PC-3 (cell line): ENCODE measurements at places on chromosomes 4 and X. TPM values are rescaled to one million over a fixed set of nuclear protein-coding genes. Genes with fewer than 3 reads are reported as not detected.

GRCh38 chrX:28901637-28902036 is 314.4 kb downstream of the IL1RAPL1 start:
- peak; percentile 50 for DNase-seq

ODAPH gene
- not detected in 2 replicates for total RNA-seq

DNA sequence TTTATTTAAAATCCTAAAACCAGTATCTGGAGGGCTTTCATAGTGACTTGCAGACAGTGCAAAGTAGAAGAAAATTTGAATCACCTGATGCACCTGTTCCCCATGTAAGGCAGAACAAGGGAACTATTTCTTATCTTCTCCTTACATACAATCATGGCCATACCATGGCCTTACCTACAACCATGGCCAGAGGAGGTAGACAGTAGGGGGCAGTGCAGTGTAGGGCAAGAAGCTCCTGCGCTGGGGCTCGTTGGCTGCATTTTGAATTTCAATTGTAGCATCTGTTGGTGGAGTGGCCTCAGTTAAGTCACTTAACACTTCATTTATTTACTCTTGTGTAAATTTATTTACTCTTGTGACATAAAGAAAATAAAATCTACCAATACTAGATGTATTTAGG is 33.0 kb downstream of the GALNTL6 start:
- DNase-seq = peak; percentile 43

DNA sequence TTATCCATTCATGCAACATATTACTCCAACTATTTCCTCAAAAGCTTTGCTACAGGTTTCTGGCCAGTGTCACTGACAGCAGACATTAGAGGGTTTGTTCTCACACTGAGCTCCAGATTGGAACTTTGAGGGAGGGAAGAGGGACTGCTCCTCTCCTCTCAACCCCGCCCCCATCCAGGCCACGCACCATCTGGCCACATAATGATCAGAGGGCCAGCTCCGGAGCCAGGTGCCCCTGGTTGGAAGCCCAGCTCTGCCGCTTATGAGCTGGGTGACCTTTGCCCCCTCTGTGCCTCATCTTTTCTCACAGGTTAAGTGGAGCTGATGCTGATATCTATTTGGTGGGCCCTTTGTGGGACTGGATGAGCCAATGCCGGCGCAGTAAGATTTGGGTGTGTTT is 55.8 kb downstream of the C4orf50 start:
- no peak for DNase-seq

- DNase-seq = no peak
Measured at GRCh38 chr4:29581457-29581856, 1138.7 kb upstream of the PCDH7 start.

DNA sequence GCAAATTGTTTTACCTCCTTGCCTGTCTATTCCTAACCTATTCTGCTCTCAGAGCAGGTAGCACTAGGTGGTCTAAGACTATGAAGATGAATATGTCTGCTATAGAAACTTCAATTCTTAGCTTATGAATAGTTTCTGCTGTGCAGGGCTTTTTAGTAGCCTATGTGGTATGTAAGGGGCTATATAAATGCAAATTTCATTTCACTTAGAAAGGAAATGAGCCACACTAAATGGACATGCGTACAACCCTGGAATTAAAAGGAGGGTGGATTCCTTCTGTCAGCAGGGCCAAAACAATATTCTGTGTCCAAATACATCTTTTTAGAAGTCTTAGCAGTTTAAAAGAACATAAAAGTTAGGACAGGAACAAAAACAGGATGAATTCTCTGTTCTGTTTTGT is 163.9 kb upstream of the GEMIN8 start:
- DNase-seq = no peak
